Right ventricle myocardium inferior (tissue), 1 donor: ENCODE measurements at places on chromosomes 11 and 22. TPM values are rescaled to one million over a fixed set of nuclear protein-coding genes. Genes with fewer than 3 reads are reported as not detected.

DNA sequence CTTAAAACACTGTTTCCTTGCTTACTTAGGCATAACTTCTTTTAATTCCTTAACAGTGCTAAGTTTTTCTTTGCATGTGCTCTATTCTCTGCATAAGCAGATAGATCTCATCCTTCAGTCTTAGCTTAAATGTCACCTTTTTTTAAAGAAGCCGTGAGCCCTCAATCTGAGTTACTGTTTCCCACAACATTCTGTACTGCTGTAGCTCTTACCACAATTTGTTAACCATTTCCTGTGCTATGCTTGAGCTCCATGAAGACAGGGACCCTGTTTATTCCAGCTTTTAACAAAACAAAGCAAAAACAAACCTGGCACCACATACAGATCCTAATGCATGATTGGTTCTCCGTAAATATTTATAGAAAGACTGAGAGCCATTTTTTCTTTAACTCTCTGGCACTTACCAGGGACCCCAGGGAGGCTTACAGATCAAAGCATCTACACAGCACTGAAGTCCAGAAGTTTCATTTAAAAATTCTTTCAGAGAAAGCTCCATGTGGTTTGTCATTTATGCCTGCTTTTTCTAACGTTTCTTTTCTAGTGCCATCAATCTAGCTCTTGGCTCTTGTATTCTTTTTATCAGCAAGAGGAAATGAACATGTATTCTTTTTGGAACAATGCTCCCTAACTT lies 74.9 kb downstream of the DYNC2H1 start:
- no peak for DNase-seq

SERPIND1 gene
- total RNA-seq = not detected

GRCh38 chr11:86594746-86595145 lies 77.7 kb downstream of the ME3 start:
- no peak for DNase-seq

- no peak for DNase-seq
Measured at GRCh38 chr11:32494629-32495028, 59.3 kb upstream of the WT1 start.
